NCI-H524 (cell line): ENCODE measurements at places on chromosomes 7 and 10.

DNA sequence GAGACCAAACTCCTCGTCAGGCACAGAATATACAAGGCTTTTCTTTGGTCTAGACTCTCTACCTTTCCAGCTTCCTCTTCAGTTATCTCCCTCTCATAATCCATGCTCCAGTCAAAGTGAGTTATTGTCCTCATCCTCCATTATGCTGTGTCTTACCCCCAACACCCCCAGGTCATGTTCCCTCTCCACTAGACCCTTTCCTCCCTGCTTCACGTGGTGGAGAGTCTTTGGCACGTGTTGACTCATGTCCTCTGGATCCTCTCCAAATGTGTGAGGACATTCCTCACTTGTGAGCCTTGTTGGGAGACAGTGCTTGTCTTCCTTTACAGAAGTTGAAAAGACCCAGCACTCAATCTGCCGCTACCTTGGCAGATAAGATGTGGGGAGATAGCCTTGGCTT is 36.0 kb upstream of the DLD start:
- DNase-seq = no peak

GRCh38 chr10:59047957-59048618 is 128.4 kb upstream of the PHYHIPL start:
- no peak for DNase-seq

DNA sequence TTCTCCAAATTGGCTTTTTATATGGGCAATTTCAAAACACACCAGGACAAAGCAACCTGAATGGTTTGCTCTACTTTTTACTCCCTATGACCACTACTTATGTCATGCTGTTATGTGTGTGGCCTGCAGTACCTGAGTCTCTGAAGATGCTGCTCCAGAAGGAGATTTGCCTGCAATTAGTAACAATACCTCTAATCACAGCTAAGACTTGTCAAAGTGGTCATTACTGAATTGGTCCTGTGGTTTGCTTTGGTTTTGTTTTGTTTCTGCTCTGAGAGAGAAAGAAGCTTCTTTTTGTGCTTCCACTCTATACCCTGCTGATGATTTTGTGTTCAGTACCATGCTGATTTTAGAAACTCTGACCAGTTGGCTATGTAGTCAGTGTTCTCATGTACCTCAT is 25.5 kb downstream of the HGF start:
- no peak for DNase-seq

GRCh38 chr10:96958071-96958470 is 126.0 kb downstream of the LCOR start:
- DNase-seq = no peak

DNA sequence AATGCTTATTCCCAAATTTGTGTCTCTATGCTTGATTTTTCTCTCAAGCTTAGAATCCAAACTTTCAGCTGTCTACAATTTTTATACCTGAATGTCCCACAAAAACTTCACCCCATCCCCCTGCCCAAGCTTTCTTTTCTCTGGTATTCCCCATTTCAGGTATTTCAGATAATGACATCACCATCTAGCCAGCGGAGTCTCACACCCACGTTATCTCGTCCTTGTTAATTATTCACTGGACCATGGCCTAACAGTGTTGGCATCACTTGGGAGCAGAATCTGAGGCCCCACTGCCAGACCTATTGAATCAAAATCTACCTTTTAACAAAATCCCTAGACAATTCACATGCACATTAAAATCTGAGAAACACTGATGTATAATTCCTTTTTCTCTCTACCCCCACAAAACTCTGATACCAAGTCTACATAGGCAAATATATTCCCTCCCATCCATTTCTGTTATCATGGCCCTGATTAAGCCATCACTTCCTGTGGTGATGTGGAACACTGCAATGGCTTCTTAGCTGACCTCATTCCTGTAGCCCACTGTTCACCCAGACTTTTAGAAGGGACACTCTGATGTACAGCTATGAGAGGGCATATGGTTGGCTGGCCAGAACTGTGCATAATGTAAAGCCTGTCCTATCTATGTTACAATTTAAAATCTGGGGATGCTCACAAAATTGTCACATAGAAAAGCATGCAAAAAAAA is 31.4 kb downstream of the ZNF438 start:
- no peak for DNase-seq

DNA sequence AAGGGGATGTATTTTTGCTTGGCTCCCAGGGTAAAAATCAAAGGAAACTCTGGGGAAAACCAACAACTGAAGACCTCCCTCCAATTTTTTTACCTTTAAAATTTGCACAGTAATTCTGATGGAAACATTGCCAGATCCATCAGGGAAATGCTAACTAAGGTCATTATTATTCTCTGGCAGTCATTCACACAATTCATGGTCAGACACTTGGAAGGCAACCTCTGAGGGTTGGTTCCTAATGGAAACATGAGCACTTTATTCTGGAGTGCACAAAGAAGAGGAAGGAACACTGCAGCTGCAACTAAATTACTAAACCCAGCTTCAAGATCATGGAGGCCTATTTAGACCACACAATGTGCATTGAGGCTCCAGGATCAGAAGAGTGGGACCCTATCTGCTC is 34.2 kb downstream of the SRI start:
- DNase-seq = no peak

DNA sequence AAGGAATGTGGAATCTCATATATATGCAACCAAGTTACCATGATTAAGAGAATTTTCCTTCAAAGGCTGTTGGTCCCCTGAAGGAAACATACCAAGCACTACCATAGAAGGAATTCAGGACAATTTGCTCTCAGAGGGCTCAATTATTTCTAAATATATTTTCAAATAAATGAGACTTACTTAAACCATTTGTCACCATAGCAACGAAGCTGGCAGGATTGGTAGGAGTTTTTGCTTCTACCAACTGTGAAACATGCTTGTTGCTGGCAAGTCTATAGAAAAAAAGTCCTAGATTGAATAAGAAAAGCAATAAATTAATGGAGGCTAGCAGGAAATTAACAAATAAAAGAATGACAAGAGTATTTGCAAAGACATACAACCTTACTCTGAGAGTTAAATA is 156.9 kb upstream of the NPSR1 start:
- no peak for DNase-seq

GRCh38 chr10:5477948-5478693 is 21.2 kb downstream of the CALML5 start:
- no peak for DNase-seq

GRCh38 chr7:148815612-148816011 is 68.5 kb downstream of the EZH2 start:
- no peak for DNase-seq

DNA sequence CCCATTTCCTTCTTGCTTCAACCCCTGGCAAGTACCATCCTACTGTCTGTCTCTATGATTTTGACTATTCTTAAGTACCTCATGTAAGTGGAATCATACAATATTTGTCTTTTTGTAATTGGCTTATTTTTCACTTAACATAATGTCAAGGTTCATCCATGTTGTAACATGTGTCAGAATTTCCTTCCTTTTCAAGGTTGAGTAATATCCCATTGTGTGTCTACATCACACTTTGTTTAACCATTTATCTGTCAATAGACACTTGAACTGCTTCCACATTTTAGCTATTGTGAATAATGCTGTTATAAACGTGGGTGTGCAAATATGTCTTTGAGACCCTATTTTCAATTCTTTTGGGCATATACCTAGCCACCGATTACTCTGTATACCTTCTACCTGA is 14.0 kb upstream of the CDK14 start:
- no peak for DNase-seq

DNA sequence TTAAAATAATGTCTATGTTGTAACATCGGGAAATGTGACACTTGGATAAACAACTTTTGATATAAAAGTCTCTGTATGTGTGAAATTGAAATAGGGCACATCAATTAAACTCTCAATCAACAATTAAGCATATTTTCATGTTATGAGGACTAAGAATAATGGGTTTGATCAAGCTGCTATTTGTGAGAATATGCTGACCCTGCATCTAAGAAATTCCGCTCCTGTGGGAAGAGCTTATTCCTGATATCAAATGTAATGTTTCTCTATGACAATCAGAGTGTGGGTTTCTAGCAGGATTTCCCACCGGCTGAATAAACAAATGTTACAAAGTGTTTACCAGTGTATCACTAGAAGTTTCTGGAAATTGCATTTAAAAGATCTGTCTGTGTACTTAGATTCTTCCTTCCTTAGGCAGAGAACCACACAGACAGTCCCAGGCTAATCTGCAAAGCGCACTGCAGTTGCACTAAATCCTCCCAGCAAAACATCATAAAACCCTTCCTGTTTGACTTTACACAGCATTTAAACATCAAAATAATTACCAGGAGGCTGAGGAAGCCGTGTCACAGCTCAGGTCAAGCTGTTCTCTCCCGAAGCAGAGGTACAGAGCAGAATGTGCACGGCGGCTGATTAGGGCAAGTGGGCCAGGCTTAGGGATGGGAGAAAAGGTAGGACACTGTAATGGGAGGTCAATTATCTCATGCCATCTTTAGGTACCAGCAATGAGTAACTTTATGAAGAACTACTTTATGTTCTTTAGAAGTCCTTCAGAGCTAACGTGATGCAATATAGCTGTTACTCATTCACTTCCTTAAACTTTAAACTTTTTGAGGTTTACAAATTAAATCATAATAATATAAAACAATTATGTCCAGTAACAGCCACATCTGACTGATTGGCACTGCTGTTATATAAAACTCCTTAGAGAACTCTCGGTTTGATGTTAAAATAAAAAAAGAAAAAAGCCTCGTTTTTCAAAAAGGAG is 109.1 kb upstream of the CTTNBP2 start:
- no peak for DNase-seq

- DNase-seq = no peak
Observed at GRCh38 chr10:122188706-122189105, 82.4 kb upstream of the BTBD16 start.

DNA sequence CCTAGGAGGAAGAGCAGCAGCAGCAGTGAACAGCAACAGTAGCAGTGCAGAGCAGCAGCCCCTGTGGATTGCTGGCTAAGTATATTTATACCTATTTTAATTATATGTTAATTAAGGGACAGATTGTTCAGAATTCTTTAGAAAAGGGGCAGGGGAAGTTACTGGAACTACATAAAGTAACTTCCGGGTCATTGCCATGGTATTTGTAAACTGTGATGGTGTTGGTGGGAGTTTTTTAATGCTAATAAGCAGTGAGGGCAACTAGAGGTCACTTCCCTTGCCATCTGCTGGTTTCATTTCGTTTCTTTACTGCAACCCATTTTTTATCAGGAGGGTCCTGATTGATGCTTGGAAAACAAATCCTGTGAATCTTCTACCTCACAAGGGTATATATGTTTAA is 229.8 kb upstream of the PODXL start:
- DNase-seq = peak; percentile 15

GRCh38 chr10:87505366-87506111 is 846 bp downstream of the MINPP1 start:
- DNase-seq = peak; percentile 40

DNA sequence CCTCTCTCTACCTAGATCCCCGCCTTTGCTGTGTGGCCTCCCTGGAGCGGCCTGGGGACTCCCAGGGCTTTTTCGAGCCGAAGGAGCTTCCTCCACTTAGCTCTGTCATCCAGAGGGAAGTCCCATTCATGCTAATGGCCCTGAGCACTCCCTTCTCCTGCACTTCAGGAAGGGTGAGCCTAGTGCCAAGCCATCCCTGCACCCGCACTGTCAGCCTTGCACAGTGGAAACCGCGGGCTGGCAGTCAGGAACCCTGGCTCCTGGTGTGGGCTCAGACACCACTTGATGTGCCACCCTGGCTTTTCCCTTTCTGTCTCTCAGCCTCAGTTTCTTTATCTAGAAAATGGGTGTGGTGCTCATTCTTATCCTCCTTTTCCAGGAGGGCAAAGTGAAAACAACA is 131.6 kb downstream of the ZMIZ1 start:
- DNase-seq = no peak

DNA sequence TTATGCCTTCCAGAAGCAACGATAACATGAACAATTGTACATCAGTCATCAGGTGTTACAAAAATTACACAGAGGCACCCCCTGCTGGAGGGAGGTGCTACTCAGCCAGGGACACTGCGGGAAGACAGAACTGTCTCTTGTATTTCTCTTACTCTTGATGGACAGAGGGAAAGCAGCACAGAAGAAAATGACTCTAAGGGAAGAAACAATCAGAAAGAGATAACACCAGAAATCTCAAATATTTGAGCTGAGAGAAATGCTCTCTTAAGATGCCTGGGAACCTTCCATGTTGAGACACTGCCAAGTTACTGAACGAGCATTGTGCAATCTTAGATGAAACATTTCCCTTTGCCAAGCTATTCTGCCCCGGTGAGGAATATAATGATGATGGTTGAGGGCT is 227.6 kb upstream of the NPSR1 start:
- peak; percentile 16 for DNase-seq

GRCh38 chr7:21690705-21691104 is 147.9 kb downstream of the DNAH11 start:
- DNase-seq = peak; percentile 7

- DNase-seq = no peak
Observed at GRCh38 chr7:44062180-44062902, 3.0 kb downstream of the PGAM2 start.

- no peak for DNase-seq
Observed at GRCh38 chr10:614790-615582, 74.5 kb downstream of the DIP2C start.

- DNase-seq = no peak
Observed at GRCh38 chr7:128052404-128052803, 21.2 kb upstream of the LRRC4 start.

- DNase-seq = no peak
Observed at GRCh38 chr7:130309986-130310385, 17.0 kb downstream of the CPA4 start.

DNA sequence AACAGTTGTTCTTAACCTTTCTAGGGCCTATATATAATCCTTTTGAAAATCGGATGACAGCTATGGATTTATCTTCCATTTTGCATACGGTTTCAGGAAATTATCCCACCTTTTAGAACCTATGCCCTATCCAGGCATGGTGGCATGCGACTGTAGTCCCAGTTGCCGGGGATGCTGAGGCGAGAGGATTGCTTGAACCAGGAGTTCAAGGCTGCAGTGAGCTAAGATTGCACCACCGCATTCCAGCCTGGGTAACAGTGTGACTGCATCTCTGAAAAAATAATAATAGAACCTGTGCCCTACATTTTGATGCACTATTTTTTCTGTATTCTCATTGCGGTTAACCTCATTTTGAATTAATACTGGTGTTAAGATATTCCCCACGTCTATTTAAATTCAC is 11.6 kb downstream of the CCAR1 start:
- DNase-seq = no peak

GRCh38 chr10:101495324-101495925 is 92.6 kb downstream of the POLL start:
- peak; percentile 4 for DNase-seq

DNA sequence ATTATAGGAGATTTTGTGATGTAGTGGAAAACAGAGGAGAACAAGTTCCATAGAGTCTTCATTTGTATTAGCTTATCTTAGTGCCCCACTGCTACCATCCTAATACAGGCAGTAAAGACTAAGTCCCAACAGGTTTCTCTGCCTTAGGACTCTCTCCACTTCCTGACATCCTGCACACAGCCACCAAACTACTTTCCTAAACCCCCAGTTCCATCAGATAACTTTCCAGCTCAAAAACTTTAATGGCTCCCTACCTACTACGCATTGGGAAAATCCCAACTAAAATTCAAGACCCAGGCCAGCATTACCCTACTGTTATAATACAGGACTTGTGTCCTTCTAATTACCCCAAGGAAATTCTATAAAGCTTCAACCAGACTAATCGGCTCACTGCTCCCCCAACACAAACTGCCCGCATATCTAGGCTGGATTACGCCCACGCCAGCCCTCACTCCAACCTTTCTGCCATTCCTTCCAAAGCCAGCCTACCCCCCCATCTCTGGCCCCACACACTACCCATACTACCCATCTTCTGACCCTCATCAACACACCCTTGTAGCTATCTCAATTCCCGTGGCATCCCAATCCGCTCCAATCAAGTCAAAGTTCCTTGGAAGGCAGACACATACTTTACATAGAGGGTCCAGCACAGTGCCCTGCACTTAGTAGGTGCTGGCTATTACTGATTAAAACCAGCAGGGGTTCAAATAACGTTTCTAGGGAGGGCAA is 1.4 kb downstream of the IDE start:
- no peak for DNase-seq
